ENCODE measurements at places on chromosomes 1 and 21.

DNA sequence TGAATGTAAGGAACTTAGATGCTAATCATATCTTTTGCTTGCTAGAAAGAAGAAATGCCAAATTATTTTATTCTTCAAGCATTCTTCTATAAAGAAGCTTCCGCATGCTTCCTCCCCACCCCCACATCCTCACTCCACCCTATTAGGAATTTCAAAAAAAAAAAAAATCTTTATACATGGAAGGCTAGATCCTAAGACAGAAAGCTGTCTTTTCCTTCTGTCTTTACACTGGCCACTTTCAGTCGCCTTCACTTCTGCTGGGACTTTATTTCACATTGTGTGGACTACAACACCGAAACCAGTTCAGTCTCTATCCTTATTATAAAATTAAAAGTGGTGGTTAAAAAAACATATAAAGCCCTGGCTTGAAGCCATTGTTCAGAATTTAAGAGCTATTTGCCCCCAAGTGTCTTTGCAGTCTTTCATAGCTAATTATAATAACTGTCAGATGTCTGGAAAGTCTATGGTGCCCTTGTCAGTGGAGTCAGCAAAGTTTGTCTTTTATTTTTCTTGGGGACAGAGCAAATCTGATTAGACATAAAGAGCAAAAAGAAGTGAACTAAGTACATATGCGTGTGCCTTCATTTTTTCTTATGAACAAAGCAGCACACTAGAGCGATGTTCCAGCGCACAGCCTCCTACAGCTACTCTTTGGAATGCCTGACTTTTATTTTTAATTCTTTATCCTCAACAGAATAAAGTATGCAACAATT, 297.7 kb downstream of the PTPRC start:
- no peaks in the 10 kb centered on the region for H3K27me3 ChIP-seq
- no peak for DNase-seq
- H3K36me3 ChIP-seq: peaks cover 20% of the 10 kb centered on the region
- peaks cover 35% of the 10 kb centered on the region for H3K4me1 ChIP-seq

DNA sequence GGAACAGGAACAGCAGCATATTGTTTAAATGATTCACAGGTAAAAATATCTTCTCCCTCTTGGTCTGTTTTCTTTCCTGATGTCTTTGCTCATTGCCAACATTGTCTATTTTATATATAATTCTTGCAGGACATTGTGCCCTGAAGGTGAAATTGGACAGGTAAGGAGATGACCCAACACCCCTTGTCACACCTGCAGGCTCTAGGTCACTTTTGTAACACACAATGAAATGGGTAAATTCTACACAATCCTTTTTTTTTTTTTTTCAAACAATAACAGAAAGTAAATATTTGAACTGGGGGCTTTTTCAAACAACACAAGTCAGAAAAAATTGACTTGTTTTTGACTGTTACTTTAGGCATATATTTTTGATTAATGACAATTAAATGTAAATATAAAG, 62.9 kb upstream of the ERG start:
- no peak overlapping the region for H3K4me3 ChIP-seq
- no peak overlapping the region for H3K27ac ChIP-seq
- no peak for DNase-seq
- H3K27me3 ChIP-seq: no peaks in the 10 kb centered on the region
- H3K36me3 ChIP-seq: no peaks in the 10 kb centered on the region
- no peaks in the 10 kb centered on the region for H3K4me1 ChIP-seq

DNA sequence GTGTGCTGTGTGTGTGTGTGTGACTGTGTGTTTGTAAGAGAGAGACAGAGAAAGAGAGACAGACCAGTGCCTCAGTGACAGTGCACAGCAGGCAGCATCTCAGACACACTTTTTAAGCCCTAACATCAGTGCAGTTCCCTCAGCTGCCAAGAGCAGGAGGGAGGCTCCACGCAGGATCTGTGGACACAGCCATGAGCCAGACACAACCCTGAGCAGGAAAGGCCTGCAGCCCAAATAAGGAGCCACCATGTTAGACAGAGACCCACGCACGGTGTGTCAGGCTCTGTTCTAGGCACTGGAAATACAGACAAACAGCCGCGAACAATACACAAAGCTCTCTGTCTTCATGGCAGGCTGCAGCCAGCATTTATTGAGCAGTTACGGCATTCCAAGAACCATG, 445.5 kb downstream of the MATN1 start:
- H3K27ac ChIP-seq: no peak overlapping the region
- no peaks in the 10 kb centered on the region for H3K4me1 ChIP-seq
- H3K4me3 ChIP-seq: no peak overlapping the region

- no peaks in the 10 kb centered on the region for H3K4me1 ChIP-seq
- no peaks in the 10 kb centered on the region for H3K27me3 ChIP-seq
- no peaks in the 10 kb centered on the region for H3K36me3 ChIP-seq
- no peak overlapping the region for H3K4me3 ChIP-seq
- no peak overlapping the region for H3K27ac ChIP-seq
- DNase-seq: no peak
These were observed 26.4 kb upstream of the VPS13D start for GRCh38 chr1:12203216-12204007.

DNA sequence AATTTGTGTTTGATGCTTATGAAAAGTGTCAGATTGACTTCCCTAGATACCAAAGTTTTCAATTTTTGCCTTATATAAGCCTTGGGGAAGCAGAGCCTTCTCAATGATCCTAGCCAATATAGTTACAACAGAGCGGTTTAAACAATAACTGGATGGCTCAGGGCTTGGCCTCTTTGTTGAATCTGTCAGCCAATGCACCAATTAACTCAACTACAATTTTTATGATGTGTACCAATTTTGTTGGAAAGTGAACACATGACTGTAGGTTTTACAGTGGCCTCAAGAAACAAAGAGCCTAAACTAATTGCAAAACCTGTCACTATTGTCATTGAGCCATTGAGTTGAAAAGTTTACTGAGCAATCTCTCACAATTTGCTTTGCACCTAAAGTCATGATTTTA, 71.6 kb upstream of the RGS18 start:
- no peak for DNase-seq
- no peak overlapping the region for H3K27ac ChIP-seq
- no peaks in the 10 kb centered on the region for H3K36me3 ChIP-seq
- no peaks in the 10 kb centered on the region for H3K4me1 ChIP-seq
- no peak overlapping the region for H3K4me3 ChIP-seq
- no peaks in the 10 kb centered on the region for H3K27me3 ChIP-seq

- H3K4me3 ChIP-seq: no peak overlapping the region
- H3K36me3 ChIP-seq: no peaks in the 10 kb centered on the region
- no peak overlapping the region for H3K27ac ChIP-seq
- no peaks in the 10 kb centered on the region for H3K27me3 ChIP-seq
- no peak for DNase-seq
- no peaks in the 10 kb centered on the region for H3K4me1 ChIP-seq
These were observed 41.0 kb upstream of the PTPRC start for GRCh38 chr1:198597690-198598430.

DNA sequence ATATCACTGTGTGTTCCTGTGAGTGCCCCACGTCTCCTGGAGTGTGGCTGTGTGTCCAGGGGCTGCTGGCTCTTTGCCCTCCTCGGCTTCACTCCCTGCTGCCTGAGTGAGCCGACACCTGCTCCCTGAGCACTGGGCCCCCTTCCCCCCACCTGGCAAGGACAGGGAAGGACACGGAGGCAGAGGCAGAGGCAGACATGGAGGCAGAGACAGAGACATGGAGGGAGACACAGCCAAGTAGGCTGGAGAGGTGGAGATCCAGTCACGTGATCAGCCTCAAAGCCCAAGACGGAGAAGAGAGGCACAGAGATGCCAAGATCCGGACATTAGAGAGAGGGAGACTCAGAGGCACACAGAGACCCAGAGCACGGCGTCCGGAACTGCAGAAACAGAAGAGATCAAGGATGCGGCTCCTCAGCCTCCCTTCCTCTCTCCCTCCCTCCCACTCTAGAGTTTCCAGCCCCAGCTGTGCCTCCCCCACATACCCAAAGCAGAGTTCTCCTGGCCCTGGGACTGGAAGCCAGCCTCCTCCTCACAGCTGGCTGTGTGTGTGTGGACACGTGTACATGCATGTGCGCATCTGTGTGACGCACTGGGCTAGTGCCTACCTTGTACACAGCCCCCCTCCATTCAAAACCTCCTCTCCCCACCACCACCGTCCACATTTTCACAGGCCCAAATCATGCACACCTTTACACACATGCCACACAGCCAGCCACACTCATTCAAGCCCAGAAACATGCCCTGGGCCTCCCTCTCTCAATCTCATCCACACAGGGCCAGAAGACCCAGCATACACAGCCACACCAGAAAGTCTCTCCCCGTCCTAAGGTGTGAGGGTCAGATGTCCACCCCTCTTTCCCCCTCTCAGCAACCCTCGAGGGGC, 39.1 kb upstream of the WASF2 start:
- no peak overlapping the region for H3K4me3 ChIP-seq
- no peaks in the 10 kb centered on the region for H3K27me3 ChIP-seq
- peak overlapping the region; percentile 77 for H3K27ac ChIP-seq
- peaks cover 35% of the 10 kb centered on the region for H3K4me1 ChIP-seq
- no peaks in the 10 kb centered on the region for H3K36me3 ChIP-seq

DNA sequence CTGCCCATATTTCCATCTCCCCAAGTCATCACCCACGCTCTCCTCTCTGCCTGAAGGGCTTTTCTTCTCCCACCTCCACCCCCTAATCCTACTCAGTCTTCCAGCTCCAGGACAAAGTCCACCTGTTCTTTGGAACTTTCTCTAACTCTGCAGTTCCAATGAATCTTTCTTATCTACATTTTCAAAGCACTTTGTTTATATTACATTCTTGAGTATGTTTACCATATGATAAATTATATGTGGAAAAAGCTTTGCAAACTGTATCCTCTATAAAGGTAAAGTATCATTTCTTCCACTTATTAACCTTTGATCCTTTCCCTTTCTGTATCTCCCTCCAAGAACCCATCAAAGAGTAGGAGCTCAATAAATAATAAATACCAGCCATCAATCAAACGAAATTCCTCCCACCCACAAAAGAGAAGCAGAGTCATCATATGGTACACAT, 39.7 kb downstream of the TTC13 start:
- H3K27ac ChIP-seq: no peak overlapping the region
- no peaks in the 10 kb centered on the region for H3K4me1 ChIP-seq
- peaks cover 8% of the 10 kb centered on the region for H3K36me3 ChIP-seq
- H3K27me3 ChIP-seq: no peaks in the 10 kb centered on the region
- DNase-seq: no peak
- H3K4me3 ChIP-seq: no peak overlapping the region

GRCh38 chr1:40736085-40736531, 44.6 kb downstream of the NFYC start:
- DNase-seq: no peak
- no peak overlapping the region for H3K27ac ChIP-seq
- no peaks in the 10 kb centered on the region for H3K27me3 ChIP-seq
- peaks cover 15% of the 10 kb centered on the region for H3K4me1 ChIP-seq

DNA sequence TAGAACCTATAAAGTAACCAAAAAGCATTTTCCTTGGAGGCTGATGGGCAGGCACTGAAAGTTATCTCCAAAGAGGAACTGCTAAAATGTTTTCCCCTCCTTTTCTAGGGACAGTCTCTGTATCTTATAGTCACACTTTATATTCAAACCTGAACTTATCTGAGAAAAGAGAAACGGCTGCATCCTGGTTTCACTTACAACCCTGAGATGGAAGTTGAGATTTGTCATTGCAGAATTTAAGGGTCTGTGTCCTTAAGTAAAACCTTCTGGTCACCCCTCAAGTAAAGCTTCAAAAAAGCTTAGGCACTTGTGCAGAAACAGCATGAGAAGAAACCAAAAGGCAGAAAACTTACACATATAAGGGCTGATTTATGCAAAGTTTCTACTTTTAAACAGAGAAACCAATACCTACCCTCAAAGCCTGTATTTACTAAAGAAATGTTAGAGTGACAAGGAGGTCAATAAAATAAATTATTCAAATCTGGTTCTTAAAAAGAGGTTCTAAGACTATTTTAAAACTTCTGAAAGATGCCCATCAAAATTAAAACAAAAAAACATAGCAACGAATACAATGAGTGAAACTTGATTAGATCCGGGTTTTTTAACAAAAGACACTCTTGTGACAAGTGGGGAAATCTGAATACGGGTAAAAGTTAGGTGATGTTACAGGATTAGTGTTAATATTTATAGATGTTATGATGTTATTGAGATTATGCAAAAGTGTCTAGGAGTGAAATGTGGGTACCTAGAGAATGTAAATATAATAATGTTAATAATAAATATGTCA, 9.9 kb downstream of the CD58 start:
- no peaks in the 10 kb centered on the region for H3K27me3 ChIP-seq
- no peak for DNase-seq
- no peak overlapping the region for H3K4me3 ChIP-seq
- peaks cover 12% of the 10 kb centered on the region for H3K4me1 ChIP-seq

GRCh38 chr1:239619190-239619589, 232.8 kb downstream of the CHRM3 start:
- no peak overlapping the region for H3K4me3 ChIP-seq
- no peaks in the 10 kb centered on the region for H3K36me3 ChIP-seq
- no peaks in the 10 kb centered on the region for H3K27me3 ChIP-seq
- no peak for DNase-seq
- H3K4me1 ChIP-seq: no peaks in the 10 kb centered on the region

- peaks cover 74% of the 10 kb centered on the region for H3K4me1 ChIP-seq
- peak; percentile 70 for DNase-seq
- H3K4me3 ChIP-seq: no peak overlapping the region
- H3K27ac ChIP-seq: peak overlapping the region; percentile 83
These were observed 73.4 kb downstream of the UCK2 start for GRCh38 chr1:165900576-165901380.

DNA sequence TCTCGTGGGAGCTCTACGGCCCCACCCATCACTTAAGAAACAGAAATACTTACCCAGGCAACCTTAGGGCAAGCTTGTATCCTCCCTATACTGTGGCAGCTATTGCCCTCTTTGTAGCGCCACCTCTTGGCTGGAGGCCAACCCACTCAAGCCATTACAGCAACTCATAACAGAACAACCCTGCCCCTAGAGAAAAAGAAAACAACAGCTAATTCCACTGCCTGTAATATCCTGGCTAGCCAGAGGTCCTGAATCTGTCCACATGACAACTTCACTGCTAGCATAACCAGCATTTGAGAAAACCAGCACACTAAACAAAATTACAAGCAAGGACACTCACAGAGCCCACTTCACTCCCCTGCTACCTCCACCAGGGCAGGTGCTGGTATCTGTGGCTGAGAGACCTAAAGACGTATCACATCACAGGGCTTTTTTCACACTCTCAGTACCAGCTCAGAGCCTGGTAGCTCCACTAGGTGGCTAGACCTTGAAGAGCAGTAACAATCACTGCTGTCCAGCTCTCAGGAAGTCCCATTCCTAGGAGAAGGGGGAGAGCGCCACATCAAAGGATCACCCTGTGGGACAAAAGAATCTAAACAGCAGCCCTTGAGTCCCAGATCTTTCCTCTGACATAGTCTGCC, 14.5 kb upstream of the MX1 start:
- H3K36me3 ChIP-seq: no peaks in the 10 kb centered on the region
- no peak overlapping the region for H3K27ac ChIP-seq
- no peaks in the 10 kb centered on the region for H3K4me1 ChIP-seq
- no peak for DNase-seq
- H3K4me3 ChIP-seq: no peak overlapping the region
- H3K27me3 ChIP-seq: no peaks in the 10 kb centered on the region

Data from RWPE2 (cell line).